ENCODE measurements at places on chromosomes 5 and 9.
A peak's percentile ranks its signal among the peaks of the same experiment; 100 is the strongest.

DNA sequence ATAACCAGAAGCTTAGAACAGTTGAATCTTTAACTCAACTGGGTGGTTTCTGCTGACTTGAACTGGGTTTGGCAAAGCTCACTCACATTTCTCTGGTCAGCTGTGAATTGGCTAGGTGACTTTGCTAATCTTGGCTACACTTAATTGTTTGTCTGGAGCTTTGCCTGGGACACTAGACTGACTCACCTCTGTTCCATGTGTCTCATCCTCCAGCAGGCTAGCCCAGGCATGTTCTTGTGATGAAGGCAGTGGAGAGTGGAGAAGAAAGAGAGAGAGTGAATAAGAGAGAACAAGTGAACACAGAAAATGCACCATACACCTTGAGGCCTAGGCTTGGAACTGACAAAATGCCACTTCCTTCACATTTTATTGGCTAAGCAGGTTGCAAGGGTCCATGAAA lies 32.6 kb downstream of the SPATA31D1 start:
- DNase-seq: peak; percentile 16
- H3K27me3 ChIP-seq: no peaks in the 10 kb centered on the region
- H3K36me3 ChIP-seq: no peaks in the 10 kb centered on the region

DNA sequence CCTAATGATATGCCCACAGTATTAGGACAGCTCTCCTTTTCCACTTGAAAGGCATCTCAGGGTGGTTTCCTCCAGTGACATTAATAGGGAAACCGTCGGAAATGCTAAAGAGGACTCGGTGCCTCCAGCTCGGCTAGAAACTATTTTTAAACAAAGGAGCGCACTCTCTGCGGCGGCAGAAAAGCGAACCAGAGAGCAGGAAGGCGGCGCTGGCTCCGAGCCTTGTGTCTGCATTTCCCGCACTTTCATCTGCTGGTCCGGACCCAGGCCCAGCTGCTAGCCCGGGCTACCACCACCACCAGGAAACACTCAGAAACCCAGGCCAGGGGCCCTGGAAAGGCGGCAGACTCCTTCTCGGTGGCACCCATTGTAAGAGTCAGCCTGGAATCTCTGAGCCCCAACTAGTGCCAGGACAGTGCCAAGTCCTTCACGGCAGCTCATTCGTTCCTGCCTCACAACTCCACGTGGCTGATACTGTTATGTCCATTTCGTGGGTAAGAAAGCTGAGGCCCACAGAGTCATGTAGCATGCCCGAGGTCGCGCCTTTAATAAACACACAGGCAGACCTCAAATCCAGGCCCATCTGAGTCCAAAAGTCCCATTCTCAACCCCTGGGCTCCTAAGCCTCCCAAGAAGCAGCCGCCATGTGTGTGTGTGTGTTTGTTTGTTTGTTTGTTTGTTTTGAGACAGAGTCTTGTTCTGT lies 73.9 kb downstream of the VAV2 start:
- H3K36me3 ChIP-seq: peaks cover 3% of the 10 kb centered on the region
- no peak overlapping the region for H3K4me3 ChIP-seq
- no peak for DNase-seq
- no peak overlapping the region for H3K27ac ChIP-seq

DNA sequence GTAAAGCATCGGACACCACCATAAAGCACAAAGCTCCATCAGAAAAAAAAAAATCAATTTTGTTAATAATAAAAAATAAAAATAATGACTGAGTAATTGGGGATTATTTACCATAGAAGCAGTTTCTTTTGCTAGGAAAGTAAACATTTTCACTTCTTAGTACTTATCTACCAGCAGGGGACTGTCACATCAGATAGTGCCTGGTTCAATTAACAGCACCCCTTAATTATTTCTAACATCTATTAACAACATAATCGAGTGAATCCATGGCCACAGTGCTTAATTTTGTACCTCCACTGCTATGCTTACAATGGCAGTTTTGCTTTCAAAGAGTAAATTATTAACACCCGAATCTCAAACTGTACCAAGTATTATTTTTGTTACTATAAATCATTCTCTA lies 221.7 kb downstream of the SMARCA2 start:
- H3K4me1 ChIP-seq: no peaks in the 10 kb centered on the region
- no peak for DNase-seq
- H3K27me3 ChIP-seq: no peaks in the 10 kb centered on the region
- H3K36me3 ChIP-seq: no peaks in the 10 kb centered on the region
- no peak overlapping the region for H3K4me3 ChIP-seq

- H3K4me1 ChIP-seq: no peaks in the 10 kb centered on the region
- no peak for DNase-seq
- H3K27ac ChIP-seq: no peak overlapping the region
- no peak overlapping the region for H3K4me3 ChIP-seq
- H3K27me3 ChIP-seq: no peaks in the 10 kb centered on the region
Observed at GRCh38 chr5:131684595-131684994, 49.6 kb upstream of the RAPGEF6 start.

DNA sequence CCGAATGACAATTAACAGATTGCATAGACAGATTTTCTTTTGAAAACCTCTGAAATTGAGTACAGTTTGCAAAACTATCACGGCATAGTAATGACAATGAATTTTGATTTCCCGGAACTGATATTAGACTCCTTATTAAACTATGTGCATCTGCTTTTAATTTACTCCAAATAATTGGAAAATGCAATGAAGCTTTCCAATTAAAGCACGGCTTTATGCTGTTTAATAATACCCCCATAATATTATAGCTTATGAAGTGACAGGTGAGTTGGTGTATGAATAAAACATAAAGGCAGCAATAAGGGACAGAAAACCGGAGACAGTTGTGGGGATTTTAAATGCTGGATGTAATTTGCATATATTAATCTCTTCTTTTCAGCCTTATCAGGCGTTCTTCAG lies 110.6 kb downstream of the MVB12B start:
- no peak overlapping the region for H3K4me3 ChIP-seq
- peaks cover 11% of the 10 kb centered on the region for H3K36me3 ChIP-seq
- DNase-seq: no peak
- H3K4me1 ChIP-seq: no peaks in the 10 kb centered on the region
- H3K27ac ChIP-seq: no peak overlapping the region

DNA sequence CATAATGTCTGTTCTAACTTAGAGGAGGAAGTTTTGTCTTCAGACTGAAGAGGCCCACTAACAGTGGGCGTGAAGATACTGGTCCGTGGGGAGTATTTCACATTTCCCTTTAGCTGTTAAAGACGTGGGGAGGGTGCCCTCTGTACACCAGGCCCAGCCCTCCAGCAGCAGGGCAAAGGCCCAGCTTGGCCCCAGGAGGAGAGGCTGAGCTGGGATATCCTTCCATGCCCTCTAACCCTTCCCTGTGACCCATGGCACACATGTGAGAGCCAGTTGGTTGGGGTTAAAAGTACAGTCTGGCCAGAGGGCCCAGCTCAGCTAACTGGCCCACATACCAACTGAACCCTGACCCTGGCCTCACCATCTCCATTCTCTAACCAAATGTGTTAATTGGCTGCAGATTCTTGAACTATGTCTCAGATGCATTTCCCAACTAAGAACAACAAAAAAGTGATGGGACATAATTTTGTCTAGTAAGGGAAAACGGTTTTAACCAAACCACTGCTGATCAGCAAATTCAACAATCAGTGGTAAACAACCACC lies 74.4 kb downstream of the LHFPL2 start:
- no peak overlapping the region for H3K4me3 ChIP-seq
- no peaks in the 10 kb centered on the region for H3K27me3 ChIP-seq
- no peak overlapping the region for H3K27ac ChIP-seq
- peaks cover 2% of the 10 kb centered on the region for H3K36me3 ChIP-seq
- DNase-seq: no peak

DNA sequence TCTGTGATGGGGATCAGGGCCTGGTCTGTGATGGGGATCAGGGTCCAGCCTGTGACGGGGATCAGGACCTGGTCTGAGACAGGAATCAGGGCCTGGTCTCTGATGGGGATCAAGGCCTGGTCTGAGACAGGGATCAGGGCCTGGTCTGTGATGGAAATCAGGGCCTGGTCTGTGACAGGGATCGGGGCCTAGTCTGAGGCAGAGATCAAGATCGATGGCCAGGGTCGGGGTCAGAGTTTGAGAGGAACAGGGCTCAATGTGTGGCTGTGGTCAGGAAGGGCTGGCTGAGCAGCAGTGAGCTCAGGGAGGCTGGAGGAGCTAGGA lies 33.8 kb upstream of the TMEM250 start:
- no peak overlapping the region for H3K27ac ChIP-seq
- H3K4me3 ChIP-seq: no peak overlapping the region
- DNase-seq: no peak
- peaks cover 2% of the 10 kb centered on the region for H3K4me1 ChIP-seq
- H3K27me3 ChIP-seq: peaks cover 31% of the 10 kb centered on the region
- no peaks in the 10 kb centered on the region for H3K36me3 ChIP-seq
